ENCODE measurements at places on chromosomes 6 and 20. TPM values are rescaled to one million over a fixed set of nuclear protein-coding genes. Genes with fewer than 3 reads are reported as not detected.

OR12D3 gene
- not detected for total RNA-seq

SPAG4 gene
- total RNA-seq, result 9.9 TPM

ZNF133 gene
- 33.3 TPM for total RNA-seq

PRR18 gene
- under 0.01 TPM for total RNA-seq

WFDC12 gene
- total RNA-seq, result not detected

MACROD2 gene
- 1.6 TPM for total RNA-seq

RFX6 gene
- not detected for total RNA-seq

CST5 gene
- total RNA-seq, result not detected

SMLR1 gene
- total RNA-seq, result not detected

GRCh38 chr20:14717134-14717999 lies 380.0 kb upstream of the FLRT3 start:
- no peak for DNase-seq

DNA sequence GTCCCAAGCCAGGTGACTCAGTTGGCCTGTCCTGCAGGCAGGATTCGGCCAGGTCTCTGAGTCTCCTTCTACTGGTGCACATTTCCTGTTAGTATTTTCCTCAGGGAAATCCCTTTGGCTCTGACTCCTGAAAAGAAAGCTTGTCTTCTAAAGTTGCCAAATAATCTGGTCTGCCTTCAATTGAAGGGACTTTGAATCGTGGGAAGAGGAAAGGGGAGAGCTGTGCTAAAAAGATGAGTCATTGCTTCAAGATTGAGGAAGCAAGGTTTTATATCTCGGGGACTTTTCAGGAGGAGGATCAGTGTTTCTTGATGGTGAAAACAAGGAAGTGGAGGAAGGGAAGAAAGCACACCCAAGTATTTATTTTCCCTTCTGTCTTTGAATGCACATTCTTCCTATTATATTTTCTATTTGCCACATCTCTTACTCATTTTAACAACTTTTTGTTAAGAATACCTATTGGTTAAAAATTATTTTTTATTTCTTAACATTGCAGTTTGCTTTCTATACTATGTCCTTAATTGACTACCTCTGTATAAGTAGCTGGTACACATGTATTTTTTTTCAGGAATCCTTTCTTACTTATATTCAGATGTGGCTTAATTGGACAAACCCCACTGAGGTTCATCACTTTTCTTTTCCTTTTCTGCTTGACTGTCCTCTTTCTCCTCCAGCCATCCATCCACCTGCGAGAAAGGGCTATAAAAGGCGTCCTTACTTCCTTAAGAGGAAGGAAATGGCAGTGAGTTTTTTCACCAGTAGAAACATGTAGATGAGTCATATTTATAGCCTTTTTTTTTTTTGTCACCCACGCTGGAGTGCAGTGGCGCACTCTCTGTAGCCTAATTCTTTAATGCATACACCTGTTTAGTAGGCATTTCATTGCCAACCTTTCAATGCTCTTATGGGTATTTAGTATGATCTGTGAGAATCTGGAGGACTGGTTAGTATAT lies 15.0 kb upstream of the IFNGR1 start:
- DNase-seq, result peak; percentile 91

DNA sequence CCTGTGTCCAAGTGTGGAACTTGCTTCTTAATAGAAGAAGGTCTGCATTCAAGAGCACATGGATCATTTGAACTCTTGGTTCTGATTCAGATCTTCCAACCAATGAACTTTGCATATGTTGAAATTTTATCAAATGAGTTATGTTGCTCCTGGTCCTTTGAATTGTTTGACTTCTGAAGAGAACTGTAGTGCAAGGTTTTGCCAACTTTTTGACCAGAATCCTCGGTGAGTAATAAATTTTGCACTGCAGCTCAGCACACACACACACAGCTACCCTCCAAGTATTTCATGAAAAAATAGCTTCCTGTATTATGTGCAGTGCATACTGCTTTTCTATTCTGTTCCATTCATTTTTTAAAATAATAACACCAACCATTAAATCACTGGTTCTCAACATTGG lies 67.5 kb downstream of the BFSP1 start:
- DNase-seq, result no peak

GRCh38 chr6:151389618-151390275 lies 1.6 kb downstream of the ZBTB2 start:
- peak; percentile 73 for DNase-seq

DNA sequence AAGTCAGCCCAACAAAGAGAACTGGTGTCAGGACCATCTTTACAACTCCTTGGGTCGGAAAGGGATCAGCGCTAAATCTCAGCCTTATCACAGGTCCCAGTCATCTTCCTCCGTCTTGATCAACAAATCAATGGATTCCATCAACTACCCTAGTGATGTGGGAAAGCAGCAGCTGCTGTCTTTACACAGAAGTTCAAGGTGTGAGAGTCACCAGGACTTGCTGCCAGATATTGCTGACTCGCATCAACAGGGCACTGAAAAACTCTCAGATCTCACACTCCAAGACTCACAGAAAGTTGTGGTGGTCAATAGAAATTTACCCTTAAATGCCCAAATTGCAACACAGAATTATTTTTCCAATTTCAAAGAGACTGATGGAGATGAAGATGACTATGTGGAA lies 25.3 kb upstream of the MTHFD1L start:
- no peak for DNase-seq

DNA sequence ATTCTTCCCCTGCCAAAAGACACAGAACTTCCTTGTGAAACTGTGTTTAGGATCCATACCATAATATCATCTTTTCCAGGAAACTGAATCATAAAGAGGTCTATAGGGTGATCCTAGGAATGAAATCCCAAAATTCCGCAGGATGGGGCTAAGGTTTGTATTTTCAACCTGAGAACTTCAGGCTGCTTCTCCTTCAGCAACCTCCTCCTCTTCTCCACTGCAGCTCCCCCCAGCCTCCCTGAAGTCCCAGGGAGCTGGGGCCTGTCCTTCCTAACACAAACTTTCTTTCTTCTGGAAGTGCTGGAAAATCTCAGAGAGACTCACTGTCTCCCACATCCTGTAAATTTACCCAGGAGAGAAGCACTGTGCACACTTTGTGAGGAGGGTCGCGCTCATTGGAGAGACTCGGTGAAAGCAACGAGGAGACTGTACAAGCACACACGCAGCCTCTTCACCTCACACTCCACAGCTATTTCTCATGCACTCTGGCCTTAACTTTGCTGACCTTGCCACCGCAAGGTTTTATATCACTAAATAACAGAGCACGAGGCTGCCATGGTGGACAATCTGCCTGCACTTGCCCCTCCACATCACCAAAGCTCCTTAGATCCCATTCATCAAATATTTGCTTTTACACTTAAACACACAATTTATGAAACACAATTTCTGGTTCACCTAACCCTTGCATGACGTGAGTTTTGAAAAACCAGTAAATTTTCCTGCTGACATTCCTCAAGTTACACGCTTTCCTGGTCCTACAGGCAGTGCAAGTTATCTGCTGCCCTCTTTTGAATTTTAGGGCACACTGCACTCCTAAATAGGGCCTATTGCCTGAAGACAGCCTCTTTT lies 14.3 kb downstream of the ID4 start:
- peak; percentile 65 for DNase-seq

DNA sequence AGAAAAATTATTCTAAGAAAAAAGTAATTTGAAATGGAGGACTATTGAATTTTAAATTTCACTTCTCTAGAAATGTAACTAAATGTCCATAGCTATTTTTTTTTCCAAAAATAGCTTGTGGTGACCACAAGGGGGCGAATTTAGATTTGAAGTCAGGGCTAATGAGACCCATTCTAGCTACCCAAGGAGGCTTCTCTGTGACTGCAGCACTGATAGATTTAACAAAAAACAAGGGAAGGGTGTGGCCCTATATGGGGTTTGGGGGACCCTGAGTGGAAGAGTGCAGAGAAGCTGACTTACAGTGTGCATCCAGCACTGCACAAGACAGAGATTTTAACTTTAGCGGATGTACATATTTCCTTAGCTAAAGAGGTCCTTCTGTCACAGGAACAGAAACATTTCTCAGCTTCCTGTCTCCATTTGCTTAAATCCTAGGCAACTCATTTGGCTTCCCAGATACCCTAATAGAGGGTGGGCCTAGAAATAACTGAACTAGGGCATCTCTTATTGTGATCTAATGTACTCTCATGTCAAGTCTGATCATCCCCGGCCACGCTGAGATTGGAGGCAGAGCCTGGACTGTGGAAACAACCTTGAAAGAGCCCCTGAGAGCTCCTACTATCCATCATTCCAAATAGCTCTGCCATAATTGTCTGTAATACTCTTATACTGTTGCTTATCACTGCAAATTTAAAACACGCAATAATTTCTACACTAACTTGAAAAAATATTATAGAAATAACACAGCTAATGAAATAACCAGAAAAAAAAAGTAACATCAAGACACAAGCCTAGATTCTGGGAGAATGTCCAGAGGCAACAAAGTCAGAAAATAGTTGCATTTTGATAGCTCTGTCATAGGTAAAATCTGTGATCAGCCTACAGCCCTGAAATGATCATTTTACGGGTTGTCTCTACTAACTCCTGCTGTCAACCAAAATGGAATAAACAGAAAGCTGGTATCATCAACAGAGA lies 93.6 kb downstream of the SNAP91 start:
- peak; percentile 51 for DNase-seq

DNA sequence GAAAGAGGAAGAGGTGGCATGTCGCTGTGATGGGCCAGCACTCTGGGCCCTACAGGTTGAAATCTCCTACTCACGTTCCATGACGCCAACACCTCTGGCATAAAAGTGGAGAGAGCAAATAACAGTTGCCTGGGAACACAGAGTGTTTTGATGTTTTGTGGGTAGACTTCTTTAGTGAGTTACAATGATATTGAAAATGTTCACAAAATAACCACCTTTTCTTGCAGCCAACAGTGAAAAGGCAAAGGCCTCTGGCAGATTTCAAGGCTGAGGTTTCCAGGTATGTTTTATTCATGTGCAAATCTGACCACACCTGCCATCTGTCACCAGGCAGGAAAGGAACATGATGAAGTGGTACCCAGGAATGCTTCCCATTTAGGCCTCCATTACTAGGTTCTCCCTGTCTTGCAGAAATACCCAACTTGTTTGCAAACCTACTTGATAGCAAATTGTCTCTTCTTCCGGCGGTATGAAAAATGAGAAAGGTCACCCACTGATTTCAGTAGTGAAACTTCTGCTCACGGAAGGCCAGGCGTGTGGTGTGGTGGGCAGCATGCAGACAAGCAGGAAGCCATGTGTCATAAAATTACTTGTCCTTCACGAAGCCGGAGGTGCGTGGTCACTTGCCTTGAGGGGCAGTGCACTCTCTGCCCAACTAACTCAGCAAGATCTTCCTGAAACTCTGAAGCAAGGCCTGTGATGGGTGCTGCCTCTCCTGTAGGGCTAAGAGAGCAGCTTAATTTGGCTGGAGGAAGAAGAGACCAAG lies 299.1 kb upstream of the PRDM1 start:
- no peak for DNase-seq

DNA sequence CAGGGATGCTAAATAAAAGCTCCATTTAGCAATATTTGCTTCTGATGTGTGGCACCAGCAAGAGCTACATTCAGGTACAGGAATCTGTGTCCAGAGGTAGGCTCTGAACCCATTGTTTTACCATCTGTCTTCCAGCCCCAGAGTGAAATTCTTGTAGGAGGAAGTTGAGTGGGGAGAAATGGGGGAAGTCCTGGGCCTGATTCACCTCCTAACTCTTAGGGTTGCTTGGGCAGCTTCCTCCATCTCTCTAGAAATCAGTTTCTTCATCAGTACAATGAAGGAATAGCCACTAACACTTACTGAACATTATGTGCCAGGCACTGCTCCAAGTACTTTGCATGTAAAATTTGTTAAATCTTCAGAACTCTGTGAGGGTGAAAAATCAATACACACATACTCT lies 35.1 kb upstream of the TSPYL1 start:
- DNase-seq, result peak; percentile 9

- no peak for DNase-seq
These were observed 534.3 kb downstream of the COL12A1 start for GRCh38 chr6:74671558-74672025.

- no peak for DNase-seq
These were observed 73.2 kb downstream of the NCR2 start for GRCh38 chr6:41408576-41408975.

DNA sequence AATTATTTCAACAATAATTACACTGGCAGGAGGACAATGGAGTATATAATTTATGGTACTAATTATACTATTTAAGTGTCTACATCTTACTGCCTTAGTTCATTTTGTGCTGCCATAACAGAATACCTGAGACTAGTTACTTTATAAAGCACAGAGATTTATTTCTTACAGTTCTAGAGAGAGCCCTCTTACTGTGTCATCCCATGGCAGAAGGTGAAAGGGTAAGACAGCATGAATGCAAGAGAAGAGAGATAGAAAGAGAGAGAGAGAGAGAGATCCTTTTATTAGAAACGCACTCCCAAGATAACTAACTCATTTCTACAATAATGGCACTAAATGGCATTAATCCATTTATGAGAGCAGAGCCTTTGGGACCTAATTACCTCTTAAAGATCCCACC lies 314.7 kb downstream of the EPM2A start:
- no peak for DNase-seq

GRCh38 chr6:11309947-11310665 lies 77.6 kb upstream of the NEDD9 start:
- no peak for DNase-seq

DNA sequence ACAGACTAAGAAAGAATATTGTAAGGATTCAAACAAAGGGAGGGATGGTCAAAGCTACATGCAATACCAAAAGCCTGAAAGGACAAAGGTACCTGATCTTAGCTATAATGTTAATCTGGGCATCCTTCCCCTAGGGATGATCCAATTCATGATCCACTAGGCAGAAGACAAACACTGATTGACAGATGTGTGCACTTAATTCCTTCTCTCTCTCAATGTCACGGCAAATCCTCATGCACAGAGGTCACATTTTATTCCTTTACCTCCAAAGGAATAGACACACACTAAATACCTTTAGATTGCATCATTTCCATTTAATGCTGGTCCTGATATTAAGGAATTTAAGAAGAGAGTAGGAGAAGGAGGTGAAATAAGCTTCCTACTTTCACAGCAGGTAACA lies 73.4 kb downstream of the ZNF133 start:
- no peak for DNase-seq

DNA sequence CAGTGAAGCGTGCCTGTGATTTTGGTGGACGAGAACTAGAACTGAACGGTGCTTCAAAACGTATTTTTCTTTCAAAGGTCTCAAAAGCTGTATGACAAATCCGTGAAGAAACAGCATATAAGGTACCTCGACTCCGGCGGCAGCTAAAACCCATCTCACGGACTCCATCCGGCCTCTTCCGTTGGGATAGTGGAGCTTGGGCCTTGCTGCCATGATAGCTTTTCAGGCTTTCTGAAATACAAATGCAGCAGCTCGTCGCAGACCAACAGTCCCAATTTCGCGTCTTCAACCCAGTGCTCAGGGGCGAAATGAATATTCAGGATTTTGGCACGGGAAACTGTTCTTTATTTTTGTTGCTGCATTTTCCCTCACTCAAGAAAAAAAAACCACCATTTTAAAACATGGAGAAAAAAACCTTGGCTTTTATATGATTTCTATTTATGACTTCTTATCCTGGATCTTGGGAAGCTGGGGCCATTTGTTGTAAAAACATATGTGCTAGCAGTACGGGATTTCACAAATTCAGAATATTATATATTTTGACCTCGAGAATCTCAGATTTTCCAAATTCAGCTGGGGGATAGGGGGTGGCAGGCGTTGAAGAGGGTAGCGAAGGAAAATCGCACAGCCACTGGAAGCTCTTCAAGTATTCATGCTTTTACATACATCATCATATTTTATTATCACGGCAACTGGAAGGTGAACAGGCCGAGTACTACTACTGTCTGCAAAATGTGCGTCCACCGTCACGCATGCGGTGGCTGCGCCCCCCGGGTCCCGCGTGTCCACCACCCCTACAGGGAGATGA lies 849 bp downstream of the GSTA4 start:
- DNase-seq, result peak; percentile 46

GRCh38 chr20:50568549-50568942 lies 58.4 kb downstream of the PTPN1 start:
- DNase-seq, result no peak

All from bronchial epithelial cell (primary cell).